ENCODE measurements at places on chromosomes 13 and 19. TPM values are rescaled to one million over a fixed set of nuclear protein-coding genes. Genes with fewer than 3 reads are reported as not detected.

DNA sequence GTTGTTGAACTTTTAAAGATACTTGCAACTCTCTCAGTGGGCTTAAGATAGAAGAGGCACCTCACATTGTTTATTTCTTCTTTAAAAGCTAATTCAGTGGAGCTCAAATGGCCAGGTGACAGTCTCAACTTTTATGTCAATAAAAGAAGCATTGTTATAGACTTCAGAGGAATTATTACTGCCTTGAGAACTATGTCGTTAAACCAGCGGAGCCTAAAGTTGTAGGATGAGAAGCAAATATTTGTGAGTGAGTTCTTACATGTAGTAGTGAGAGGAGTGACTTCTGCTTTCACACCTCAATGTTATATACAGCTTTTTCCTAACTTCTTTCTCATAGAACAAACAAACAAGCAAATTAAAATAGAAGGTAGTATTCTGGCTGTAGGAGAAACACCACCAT lies 31.2 kb upstream of the DGKH start:
- DNase-seq: no peak

DNA sequence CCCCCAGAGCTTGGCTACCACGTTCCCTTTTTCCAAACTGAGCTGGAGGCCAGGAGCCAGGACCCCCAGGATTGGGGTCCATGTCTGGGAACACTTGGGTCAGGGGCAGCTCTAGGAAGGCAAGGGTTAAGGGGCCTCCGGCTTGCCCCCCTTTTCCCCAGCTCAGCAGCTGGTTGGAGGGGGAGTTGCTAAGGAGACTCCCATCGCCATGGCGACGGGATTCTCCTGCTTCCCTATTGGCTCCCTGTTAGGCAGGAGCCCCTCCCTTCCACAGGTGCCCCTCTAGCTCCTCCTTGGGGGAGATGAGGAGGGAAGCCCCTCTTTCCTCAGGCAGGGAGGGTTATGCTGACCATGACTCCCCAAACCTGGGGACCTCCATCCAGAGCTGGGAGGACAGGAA lies 33.9 kb downstream of the PDE4A start:
- DNase-seq: no peak

DNA sequence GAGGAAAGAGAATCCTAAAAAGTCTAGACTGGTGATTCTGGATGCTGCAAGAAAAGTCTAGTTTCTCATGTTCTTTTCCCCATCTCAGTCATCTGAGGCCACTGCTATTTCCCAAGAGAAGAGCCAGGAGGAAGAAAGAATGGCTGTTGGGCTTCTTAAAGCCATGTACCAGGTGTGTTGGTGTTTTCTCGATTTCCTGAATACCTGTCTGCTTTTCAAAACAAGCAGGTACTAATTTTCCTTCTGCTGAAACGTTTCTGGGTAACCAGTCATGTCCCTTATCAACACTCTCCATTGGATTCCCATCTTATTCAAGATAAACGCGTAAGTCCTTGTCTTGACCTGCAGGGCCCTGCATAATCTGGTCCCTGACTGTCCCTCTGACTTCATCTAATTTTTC lies 1.1 kb downstream of the ZNF570 start:
- DNase-seq: no peak

DNA sequence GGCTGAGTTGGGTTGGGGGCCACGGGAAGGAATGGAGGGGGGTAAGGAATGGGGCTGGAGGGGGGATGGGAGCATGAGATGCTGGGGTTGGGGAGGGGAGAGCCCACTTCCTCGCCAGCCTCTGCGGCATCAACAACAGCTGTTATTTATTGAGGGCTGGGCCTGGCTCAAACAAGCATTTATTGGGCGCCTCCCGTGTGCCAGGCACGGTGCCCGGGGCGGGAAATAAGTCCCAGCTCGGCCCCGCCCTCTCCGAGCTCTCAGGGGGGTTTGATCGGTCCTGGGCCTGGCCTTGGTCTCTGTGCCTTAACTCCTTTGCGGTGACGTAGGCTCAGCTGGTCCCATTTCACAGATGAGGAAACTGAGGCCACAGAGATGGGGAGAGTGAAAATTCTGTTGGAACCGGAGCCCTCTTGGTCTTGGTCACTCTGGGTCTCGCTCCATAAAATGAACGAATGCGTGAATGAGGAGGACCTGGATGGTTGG lies 919 bp upstream of the ADAMTS10 start:
- peak; percentile 51 for DNase-seq

The FIZ1 gene
- total RNA-seq: 13.2 TPM
